Activated CD4-positive, alpha-beta memory T cell treated with anti-CD3 and anti-CD28 coated beads, Interleukin-2, amount 10 ng/mL, durations not matched to agents 7 days and 5 days (primary cell): ENCODE measurements at places on chromosomes 16 and 17. TPM values are rescaled to one million over a fixed set of nuclear protein-coding genes. Genes with fewer than 3 reads are reported as not detected.

The NEUROD2 gene
- not detected for total RNA-seq

The GPR179 gene
- 0.08 TPM for total RNA-seq

The PERCC1 gene
- total RNA-seq = not detected

The KIF18B gene
- 67.9 TPM for total RNA-seq

The MPDU1 gene
- 54.1 TPM for total RNA-seq

The TAT gene
- not detected for total RNA-seq

The KRTAP4-4 gene
- not detected for total RNA-seq

The NLRC3 gene
- 95.4 TPM for total RNA-seq

The KRT17 gene
- total RNA-seq = not detected

The SLC5A11 gene
- total RNA-seq = not detected

The ACSM3 gene
- total RNA-seq = 3.6 TPM

The CKLF gene
- 183 TPM for total RNA-seq

The FBRS gene
- 107 TPM for total RNA-seq

The FLCN gene
- 48.8 TPM for total RNA-seq

The TLCD2 gene
- 0.75 TPM for total RNA-seq

The CA7 gene
- not detected for total RNA-seq

The ARMC5 gene
- total RNA-seq = 12.0 TPM

The UTS2R gene
- not detected for total RNA-seq

The TMC8 gene
- total RNA-seq = 316 TPM

The GNG13 gene
- not detected for total RNA-seq

The MARF1 gene
- total RNA-seq = 85.5 TPM

The KRTAP3-1 gene
- total RNA-seq = not detected

The NPW gene
- total RNA-seq = 0.48 TPM

The RAMP2 gene
- total RNA-seq = not detected

The SECTM1 gene
- total RNA-seq = 18.3 TPM

The STX8 gene
- total RNA-seq = 76.7 TPM

The FBXL16 gene
- total RNA-seq = 34.6 TPM

The OGFOD3 gene
- 26.7 TPM for total RNA-seq

The SKAP1 gene
- 132 TPM for total RNA-seq

The FBF1 gene
- 19.8 TPM for total RNA-seq

The NOD2 gene
- total RNA-seq = 24.1 TPM

The FBXW10 gene
- total RNA-seq = not detected

The NPIPB6 gene
- total RNA-seq = 0.60 TPM

The EVI2B gene
- 109 TPM for total RNA-seq

The SOCS7 gene
- total RNA-seq = 15.0 TPM

The APOH gene
- total RNA-seq = not detected

The TMEM235 gene
- total RNA-seq = not detected

The SPEM3 gene
- not detected for total RNA-seq

The ACSF3 gene
- 44.4 TPM for total RNA-seq

The CSH2 gene
- total RNA-seq = not detected

The CACNG3 gene
- total RNA-seq = not detected

The GPR139 gene
- total RNA-seq = not detected

The PRPSAP2 gene
- 36.0 TPM for total RNA-seq

The SREBF1 gene
- 177 TPM for total RNA-seq

The ADAMTS18 gene
- total RNA-seq = not detected

The BCL7C gene
- 22.3 TPM for total RNA-seq
